ENCODE measurements at places on chromosomes 4 and X.

DNA sequence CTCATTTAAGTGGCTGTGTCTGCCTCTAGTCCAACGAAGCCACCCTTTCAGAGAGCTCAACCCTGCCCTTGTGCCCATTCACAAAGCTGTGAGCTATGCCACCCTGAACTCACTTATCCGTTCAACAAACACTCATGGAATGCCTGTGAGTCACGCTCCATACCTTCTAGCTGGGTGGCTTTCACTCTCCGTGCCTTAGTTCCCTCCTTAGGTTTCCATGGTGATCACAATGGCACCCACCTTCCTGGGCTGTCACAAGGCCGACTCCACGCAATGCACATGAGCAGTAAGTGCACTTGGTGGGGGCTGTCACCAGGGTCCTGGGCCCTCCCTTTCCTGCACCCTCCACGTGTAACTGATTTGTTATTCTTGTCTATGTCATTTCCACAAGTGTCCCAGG, 37.2 kb upstream of the PPP2R2C start:
- no peak for DNase-seq

DNA sequence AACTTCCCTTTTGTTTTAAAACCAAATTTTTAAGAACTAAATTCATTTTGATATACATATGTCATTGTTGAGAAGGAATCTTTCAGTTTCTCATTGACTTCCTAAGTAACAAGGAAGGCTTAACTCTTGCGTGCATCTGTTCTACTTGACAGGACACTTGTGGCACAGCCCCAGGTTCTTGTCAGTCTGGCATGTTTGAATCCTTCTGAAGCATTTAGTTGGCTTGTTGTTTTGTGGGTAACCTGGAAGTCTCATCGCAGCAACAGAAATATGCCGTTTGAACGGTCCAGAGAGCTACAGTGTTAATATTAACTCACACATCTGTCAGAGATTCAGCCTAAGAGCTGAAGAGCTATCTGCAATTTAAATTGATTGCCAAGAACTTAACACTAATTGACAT, 76.0 kb downstream of the GLRA3 start:
- DNase-seq: no peak

- DNase-seq: no peak
These were observed 107.6 kb downstream of the QRFPR start for GRCh38 chr4:121273191-121273590.

DNA sequence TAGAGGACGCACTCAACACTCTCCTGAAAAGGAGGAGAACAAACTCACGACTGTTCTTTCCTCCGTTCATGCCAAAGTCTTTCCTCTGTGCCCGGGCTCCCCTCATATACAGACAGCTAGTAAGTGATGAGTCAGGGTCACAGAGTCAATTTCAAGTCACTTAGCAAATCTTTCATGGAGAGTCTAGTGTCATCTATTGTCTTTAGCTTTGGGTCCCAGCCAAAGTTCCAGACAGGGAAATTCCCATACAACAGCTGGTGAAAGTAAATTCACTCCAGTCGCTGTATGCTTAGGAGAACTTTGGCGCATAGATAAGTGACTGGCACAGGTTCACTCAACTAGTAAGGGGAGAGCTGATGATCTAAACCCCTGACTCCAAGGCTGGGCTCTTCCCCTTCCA, 226.5 kb downstream of the MID1 start:
- DNase-seq: no peak

- DNase-seq: no peak
These were observed 3.7 kb downstream of the IL13RA2 start for GRCh38 chrX:115013705-115014104.

DNA sequence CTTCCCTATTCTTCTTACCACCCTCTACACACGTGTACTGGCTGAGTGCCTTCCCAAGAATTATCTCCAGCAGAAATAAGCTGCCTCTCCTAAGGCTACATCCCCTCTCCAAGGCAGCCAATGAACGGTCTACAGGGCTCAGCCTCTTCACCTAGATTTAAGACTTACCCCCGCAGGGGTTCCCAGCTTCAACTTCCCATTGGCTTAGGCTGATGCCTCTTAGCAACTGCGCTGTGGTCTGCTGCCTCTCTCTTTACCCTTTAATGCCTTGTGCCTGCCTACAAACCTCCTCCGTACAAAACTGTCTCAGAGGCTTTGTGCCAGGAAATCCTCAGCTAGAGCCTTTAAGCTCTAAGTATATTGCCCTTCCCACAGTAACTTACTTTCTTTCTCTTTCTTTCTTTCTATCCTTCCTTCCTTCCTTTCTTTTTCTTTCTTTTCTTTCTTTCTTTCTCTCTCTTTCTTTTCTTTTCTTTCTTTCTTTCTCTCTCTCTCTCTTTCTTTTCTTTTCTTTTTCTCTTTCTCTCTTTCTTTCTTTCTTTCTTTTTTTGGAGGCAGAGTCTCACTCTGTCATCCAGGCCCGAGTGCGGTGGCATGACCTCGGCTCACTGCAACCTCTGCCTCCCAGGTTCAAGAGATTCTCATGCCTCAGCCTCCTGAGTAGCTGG, 15.1 kb upstream of the PIGA start:
- no peak for DNase-seq

DNA sequence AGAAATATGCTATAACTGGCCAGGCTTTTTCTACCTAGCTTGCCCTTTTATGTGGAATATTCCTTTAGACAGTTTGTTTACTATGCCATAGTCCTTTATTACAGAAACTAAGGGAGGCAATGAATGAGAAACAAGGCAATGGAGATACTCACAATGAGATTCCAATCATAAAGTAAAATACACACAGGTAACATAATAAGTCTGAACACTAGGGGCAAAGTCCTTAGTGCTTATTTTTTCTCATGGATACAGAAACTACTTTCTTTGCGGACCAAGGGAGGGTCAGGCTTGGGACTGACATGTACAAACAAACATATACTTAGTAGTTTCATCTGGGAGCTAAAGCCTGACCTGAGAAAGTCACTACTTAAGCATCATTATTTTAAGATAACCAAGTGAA, 16.0 kb upstream of the UGT8 start:
- DNase-seq: no peak

DNA sequence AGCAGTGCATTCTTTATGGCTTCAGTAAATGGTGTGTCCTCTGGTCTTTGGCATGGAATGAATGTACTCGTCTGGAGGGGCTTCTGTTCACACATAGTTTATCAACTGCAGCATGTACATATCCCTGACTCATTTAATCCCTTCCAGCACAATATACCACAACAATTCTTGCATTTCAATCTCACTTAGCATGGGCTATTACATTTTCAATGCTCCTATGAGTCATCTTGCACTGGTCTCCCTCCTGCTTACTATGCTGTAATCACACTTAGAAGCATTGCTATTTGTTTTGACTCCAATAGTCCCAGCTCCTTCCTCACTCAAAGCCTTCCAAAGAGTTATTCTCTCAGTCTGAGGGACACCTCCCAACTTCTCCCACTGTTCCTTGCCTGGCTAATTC, 180.9 kb upstream of the NUDT10 start:
- no peak for DNase-seq

DNA sequence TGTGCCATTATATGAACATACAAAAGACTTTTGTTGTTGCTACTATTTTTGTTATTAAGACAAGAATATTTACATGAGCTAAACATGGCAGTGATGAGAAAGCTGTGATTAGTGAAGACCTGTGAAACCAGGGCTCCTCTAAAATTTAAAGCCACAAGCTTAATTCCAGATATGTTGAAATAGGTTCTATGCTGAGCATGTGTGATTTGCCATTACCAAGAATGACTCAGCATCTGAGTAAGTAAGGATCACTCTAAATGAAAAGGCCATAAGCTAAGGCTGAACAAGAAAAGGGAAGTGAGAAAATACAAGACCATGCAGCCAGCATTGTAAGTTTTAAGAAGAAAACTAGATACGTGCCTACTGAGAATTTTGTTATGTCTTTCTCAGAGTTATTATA, 75.9 kb upstream of the CAMK2D start:
- DNase-seq: peak; percentile 7

DNA sequence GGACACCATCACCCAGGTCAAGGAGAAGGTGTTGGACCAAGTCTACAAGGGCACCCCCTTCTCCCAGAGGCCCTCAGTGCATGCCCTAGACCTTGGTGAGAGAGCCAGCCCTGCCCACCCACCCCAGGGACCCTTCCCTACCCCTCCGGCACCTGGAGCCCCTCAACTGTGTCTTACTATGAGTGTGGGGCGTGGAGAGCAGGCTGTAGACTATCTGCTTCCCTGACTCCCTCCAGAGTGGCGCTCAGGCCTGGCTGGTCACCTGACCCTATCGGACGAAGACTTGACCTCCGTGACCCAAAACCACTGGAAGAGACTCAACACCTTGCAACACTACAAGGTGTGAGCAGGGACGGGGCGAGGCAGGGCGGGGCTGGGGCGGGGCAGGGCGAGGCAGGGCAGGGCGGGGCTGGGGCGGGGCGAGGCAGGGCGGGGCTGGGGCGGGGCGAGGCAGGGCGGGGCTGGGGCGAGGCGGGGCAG, 4.7 kb upstream of the SRPK3 start:
- no peak for DNase-seq

- no peak for DNase-seq
These were observed 26.9 kb downstream of the ENOPH1 start for GRCh38 chr4:82457266-82457665.

GRCh38 chrX:22922961-22923360, 76.8 kb upstream of the DDX53 start:
- no peak for DNase-seq

- DNase-seq: no peak
These were observed 41.8 kb upstream of the CPLX1 start for GRCh38 chr4:867526-868250.

- no peak for DNase-seq
These were observed 3.0 kb upstream of the NDP start for GRCh38 chrX:43976205-43976604.

- DNase-seq: no peak
These were observed 2.9 kb downstream of the IDH3G start for GRCh38 chrX:153791104-153791852.

GRCh38 chrX:64187762-64188150, 17.8 kb downstream of the AMER1 start:
- DNase-seq: no peak

DNA sequence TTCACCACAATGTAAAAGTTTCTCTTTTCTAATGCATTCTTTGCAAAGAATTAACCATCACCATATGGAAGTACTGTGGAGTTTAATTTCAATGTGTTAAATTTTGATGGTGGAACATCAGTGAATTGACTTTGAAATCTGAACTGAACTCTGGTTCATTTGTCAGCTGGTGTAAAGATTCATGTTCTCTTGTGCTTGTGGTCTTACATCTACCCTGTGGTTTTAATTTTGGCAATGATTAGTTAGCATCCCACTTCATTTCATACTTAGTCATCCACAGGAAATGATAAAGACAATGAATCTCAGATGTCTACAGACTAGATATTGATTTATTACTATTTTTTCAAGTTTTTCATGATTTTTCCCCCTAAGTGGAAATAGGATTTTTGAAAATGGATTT, 77.8 kb downstream of the GRID2 start:
- no peak for DNase-seq

DNA sequence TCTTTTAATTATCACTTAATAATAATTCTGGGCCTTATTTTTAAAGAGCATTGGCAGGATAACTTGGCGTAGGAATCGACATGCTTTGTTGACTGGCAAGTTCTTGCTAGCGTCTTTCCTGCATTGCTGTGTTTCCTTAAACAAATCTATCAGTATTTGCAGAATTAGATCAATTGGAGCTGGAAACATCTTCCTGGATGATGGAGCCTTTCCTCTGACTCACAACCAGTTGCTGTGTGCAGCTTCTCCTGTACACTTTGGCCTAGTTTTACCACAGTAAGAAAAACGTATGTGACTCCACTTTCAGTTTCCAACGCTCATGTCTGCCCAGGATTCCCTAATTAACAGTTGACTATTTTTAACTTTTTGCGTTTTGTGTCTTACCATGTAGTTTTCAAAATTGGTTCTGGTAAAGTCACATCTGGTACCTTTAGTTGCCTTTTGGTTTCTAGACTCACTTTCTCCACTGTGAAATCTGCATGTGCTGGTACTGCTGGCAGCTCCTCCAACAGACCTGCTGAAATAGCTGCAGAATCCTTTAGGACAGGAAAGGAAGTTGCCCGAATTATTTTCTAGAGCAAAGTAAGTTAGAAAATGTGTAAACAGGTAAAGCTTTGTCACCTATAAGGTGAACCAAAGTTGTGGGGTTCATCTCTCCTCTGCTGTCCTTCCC, 553.2 kb upstream of the FAT1 start:
- DNase-seq: no peak

GRCh38 chr4:34861666-34862065, 1382.6 kb downstream of the ARAP2 start:
- no peak for DNase-seq

- DNase-seq: no peak
These were observed 186.9 kb upstream of the HS3ST1 start for GRCh38 chr4:11615601-11616000.

GRCh38 chrX:11664211-11665167, 1.2 kb downstream of the ARHGAP6 start:
- DNase-seq: no peak

- no peak for DNase-seq
These were observed 535.7 kb downstream of the PPP4R3C start for GRCh38 chrX:26927419-26927818.

GRCh38 chr4:42151568-42152506, 618 bp downstream of the BEND4 start:
- DNase-seq: peak; percentile 25

GRCh38 chr4:137656661-137657060, 124.4 kb upstream of the PCDH18 start:
- DNase-seq: no peak

GRCh38 chrX:46543441-46543840, 1.8 kb downstream of the ZNF674 start:
- DNase-seq: no peak

GRCh38 chrX:155061760-155062159, 9.2 kb downstream of the CMC4 start:
- no peak for DNase-seq

GRCh38 chr4:93617606-93618005, 210.9 kb upstream of the ATOH1 start:
- DNase-seq: no peak

DNA sequence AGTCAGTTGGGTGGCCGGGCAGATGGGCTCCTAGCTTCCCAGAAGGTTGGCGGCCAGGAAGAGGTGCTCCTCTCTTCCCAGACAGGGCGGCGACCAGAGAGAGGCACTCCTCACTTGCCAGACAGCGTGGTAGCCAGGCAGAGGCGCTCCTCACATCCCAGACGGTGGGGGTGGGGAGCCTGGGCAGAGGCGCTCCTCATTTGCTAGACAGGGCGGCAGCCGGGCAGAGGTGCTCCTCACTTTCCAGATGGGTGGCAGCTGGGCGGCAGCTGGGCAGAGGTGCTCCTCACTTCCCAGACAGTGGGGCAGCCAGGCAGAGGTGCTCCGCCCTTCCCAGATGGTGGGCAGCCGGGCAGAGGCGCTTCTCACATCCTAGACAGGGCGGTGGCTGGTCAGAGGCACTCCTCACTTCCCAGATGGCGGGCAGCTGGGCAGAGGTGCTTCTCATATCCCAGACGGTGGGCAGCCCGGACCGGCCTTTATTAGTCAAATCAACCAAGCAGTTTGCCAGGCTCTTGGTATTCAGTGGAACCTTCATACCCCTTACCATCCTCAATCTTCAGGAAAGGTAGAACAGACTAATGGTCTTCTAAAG, 13.5 kb upstream of the NONO start:
- no peak for DNase-seq

All from CD4-positive, alpha-beta T cell treated with Interleukin-21 for 1 hour (primary cell).